ENCODE measurements at places on chromosomes 3 and 15.

DNA sequence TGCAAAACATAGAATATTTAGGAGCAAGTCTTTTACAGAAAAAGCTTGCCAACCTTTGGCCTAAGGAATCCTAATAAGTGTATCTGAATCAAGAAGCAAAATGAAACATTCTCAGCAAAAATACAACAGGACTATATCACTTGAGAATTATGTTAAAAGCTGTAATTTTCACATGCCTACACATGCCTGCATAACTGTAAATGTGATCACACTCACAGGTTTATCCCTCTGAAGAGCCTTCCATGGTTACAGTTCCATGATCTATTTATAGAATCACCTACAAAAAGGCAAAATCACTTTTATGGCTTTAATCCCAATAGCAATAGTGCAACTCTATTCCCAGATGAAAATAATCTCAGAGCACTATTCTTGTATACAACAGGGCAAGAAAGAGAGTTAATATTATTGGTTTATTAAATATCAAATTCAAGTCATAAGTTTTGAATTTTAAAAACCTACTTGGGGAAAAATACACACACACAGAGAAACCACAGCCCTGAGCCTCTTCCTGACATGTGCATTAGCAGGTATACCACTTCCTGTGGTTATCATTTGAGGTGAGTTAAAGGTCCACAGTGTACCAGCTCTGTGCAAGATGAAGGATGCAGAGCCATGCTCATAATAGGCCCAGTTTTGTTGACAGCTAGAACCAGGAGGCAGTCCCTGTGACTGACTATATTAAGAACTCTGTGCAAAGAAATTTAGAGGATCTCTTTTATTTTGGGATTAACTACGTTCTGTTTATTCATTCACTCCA lies 252.5 kb upstream of the TGFBR2 start:
- H3K4me1 ChIP-seq = peaks cover 37% of the 10 kb centered on the region
- DNase-seq = peak; percentile 40
- H3K27me3 ChIP-seq = no peaks in the 10 kb centered on the region
- H3K4me3 ChIP-seq = no peak overlapping the region
- H3K27ac ChIP-seq = no peak overlapping the region

GRCh38 chr3:101796077-101796680 lies 17.2 kb downstream of the NXPE3 start:
- DNase-seq = no peak
- H3K36me3 ChIP-seq = peaks cover 23% of the 10 kb centered on the region
- no peak overlapping the region for H3K4me3 ChIP-seq

DNA sequence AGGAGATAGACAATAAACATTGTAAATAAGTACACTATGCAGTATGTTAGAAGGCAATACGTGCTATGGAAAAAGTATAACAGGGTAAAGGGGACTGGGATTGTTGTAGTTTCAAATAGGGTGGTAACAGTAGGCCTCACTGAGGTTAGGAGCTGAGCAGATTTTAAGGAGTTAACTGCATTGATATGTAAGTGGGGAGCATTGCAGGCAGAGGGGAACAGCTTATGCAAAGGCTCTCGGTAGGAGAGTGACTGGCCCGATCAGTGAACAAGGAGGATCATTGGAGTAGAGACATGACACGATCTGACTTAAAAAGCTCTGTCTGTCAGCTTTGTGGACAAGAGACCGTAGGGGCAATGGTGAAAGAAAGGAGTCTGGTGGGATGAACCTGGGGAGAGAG lies 46.8 kb downstream of the PCCB start:
- DNase-seq = no peak
- peaks cover 16% of the 10 kb centered on the region for H3K36me3 ChIP-seq
- no peaks in the 10 kb centered on the region for H3K27me3 ChIP-seq
- H3K4me3 ChIP-seq = no peak overlapping the region
- H3K27ac ChIP-seq = no peak overlapping the region

- H3K27me3 ChIP-seq = no peaks in the 10 kb centered on the region
- no peaks in the 10 kb centered on the region for H3K4me1 ChIP-seq
- no peaks in the 10 kb centered on the region for H3K36me3 ChIP-seq
- H3K27ac ChIP-seq = no peak overlapping the region
Observed at GRCh38 chr3:63228677-63229076, 49.4 kb upstream of the SYNPR start.

DNA sequence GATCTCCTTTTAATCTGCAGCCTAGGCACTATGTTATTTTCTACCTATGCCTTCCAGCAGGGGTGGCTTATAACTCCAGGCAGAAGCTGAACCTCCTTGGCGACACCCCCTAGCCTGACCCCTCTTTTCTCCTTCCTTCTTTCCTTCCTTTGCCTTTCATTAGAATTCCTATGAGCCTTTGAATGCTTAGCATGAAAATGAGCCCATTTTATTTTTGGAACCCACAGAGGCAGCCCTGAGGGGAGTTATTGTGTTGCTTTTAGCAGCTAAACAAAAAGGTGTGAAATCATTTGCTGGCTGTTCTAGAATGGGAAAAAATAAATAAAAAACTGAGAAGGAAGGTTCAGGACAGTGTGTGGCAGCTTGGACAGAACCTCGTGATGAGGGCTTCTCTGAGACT lies 164.6 kb upstream of the ICE2 start:
- no peaks in the 10 kb centered on the region for H3K4me1 ChIP-seq
- H3K27ac ChIP-seq = no peak overlapping the region
- no peak overlapping the region for H3K4me3 ChIP-seq
- H3K27me3 ChIP-seq = no peaks in the 10 kb centered on the region

DNA sequence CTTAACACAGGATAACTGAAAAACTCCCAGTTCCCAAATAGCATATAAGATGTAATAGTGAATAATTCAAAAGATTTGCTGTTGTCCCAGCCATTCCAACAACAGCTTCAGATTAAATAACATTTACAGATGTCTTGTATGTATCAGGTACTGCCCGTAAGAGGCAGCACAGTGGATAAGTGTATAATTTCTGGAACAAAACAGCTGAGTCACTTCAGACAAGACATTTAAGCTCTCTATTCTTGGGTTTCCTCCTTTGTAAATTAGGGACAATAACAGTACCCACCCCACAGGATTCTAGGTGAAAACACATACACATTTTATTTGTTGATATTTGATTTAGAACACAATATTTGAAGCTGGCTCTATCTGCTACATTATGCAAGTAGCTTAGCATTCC lies 2.6 kb upstream of the WWTR1 start:
- H3K4me3 ChIP-seq = no peak overlapping the region
- H3K36me3 ChIP-seq = no peaks in the 10 kb centered on the region
- DNase-seq = no peak
- no peaks in the 10 kb centered on the region for H3K27me3 ChIP-seq
- H3K27ac ChIP-seq = no peak overlapping the region

DNA sequence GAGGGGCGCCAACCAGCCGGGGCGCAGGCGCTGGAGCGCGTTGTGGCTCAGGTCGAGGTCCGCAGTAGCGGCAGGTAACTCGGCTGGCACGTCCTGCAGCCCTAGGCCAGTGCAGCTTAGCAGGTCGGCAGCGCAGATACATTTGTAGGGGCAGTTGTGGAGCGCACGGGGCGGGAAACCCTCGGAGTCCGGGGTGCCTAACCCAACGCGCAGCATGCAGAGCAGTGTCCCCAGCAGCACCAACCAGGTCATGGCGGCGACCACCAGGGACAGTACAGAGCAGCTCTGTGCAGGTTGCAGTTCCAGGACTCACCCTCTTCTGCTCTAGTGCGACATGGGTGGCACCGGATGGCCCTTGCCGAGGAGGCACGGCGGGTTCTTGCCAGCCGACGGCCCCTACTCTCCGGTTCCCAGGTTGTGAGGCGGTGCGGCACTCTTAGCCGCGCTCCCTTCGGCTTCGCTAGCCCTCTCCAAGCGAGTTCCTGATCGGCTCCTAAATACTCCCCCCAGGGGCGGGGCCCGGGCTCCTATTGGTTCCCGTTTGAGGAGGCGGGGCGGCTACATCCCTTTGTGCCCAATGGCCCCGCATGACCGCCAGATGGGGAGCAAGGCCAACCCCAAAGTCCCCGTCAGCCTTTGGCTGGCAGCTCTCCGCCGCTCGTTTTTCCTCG lies at the start of gene AMIGO3:
TSS of gene AMIGO3 (minus strand) at position 471 of the 671 bp plus-strand sequence. CDS start at position 252, 219 bp downstream.
- H3K27ac ChIP-seq = peak within 1 kb of the TSS; percentile 66
- peak; percentile 82 for DNase-seq
- H3K36me3 ChIP-seq = peaks cover 17% of the 10 kb centered on the region
- peaks cover 18% of the 10 kb centered on the region for H3K4me1 ChIP-seq

GRCh38 chr3:14506626-14507304 lies 33.4 kb downstream of the GRIP2 start:
- no peaks in the 10 kb centered on the region for H3K36me3 ChIP-seq
- no peak overlapping the region for H3K4me3 ChIP-seq
- DNase-seq = no peak
- H3K27me3 ChIP-seq = no peaks in the 10 kb centered on the region
- H3K27ac ChIP-seq = no peak overlapping the region

DNA sequence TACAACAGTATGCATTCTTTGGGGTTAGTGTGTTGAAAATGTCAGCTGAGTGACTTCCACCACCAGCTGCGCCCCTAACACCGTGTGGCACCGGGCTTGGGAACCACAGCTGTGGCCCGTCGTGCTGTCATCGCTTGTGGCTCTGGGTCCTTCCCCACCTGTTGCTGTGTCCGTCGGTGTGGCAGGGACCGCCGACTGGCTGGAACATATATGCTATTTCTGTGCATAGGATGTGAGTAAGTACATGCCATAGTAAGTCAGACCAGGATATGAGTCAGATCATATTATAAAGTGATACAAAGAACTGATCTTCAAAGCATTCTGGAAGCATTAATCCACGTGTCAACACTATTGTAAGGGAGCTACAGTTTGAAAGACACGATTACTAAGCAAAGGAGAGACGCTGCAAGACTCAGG lies 31.9 kb downstream of the EHD4 start:
- H3K27ac ChIP-seq = peak overlapping the region; percentile 52
- H3K27me3 ChIP-seq = no peaks in the 10 kb centered on the region
- H3K4me3 ChIP-seq = no peak overlapping the region
- DNase-seq = no peak

DNA sequence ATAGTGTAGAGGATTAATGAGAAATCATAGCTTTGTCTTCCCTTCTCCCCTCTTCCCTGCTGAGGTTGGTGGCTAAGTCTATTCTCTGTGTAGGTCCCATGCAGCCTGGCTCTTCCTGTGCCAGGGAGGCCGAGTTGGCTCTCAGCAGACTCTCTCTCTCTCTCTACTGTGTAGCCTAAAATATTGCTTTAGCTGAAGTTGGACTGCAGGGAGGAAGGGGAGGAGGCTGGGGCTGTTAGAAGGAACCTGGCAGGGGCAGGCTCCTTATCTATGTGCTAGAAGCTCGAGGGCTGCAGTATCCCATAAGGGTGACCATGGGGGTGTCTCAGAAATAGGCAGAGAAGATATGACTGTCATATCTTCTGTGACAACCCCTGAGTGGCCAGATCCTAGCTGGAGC lies 160.8 kb downstream of the EPHB1 start:
- H3K4me3 ChIP-seq = no peak overlapping the region
- H3K27ac ChIP-seq = no peak overlapping the region
- H3K36me3 ChIP-seq = no peaks in the 10 kb centered on the region
- no peak for DNase-seq

GRCh38 chr3:56980798-56981390 lies 79.6 kb upstream of the SPATA12 start:
- DNase-seq = no peak
- H3K4me3 ChIP-seq = no peak overlapping the region
- H3K27ac ChIP-seq = no peak overlapping the region
- H3K36me3 ChIP-seq = no peaks in the 10 kb centered on the region
- H3K27me3 ChIP-seq = no peaks in the 10 kb centered on the region
- no peaks in the 10 kb centered on the region for H3K4me1 ChIP-seq

DNA sequence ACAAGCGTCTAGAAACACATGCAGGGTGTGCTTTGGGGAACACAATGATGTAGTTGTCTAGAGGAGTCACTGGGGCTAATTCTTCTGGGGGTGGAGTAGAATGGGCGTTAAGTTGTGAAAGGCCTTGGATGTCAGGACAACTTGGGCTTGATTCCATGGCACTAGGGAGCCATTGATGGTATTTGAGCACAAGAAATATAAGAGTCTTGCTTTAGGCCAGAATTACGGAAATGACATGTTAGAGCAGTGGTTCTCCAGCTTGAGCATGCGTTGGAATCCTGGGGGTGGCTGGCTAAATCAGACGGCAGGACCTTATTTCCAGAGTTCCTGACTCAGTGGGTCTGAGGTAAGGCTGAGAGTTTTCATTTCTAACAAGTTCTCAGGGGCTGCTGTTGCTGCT lies 29.2 kb upstream of the SMAD6 start:
- DNase-seq = no peak
- no peaks in the 10 kb centered on the region for H3K36me3 ChIP-seq
- H3K4me3 ChIP-seq = no peak overlapping the region
- no peak overlapping the region for H3K27ac ChIP-seq
- no peaks in the 10 kb centered on the region for H3K4me1 ChIP-seq

GRCh38 chr3:148079370-148079769 lies 618.3 kb upstream of the AGTR1 start:
- DNase-seq = no peak
- no peak overlapping the region for H3K27ac ChIP-seq
- no peaks in the 10 kb centered on the region for H3K27me3 ChIP-seq
- no peak overlapping the region for H3K4me3 ChIP-seq

DNA sequence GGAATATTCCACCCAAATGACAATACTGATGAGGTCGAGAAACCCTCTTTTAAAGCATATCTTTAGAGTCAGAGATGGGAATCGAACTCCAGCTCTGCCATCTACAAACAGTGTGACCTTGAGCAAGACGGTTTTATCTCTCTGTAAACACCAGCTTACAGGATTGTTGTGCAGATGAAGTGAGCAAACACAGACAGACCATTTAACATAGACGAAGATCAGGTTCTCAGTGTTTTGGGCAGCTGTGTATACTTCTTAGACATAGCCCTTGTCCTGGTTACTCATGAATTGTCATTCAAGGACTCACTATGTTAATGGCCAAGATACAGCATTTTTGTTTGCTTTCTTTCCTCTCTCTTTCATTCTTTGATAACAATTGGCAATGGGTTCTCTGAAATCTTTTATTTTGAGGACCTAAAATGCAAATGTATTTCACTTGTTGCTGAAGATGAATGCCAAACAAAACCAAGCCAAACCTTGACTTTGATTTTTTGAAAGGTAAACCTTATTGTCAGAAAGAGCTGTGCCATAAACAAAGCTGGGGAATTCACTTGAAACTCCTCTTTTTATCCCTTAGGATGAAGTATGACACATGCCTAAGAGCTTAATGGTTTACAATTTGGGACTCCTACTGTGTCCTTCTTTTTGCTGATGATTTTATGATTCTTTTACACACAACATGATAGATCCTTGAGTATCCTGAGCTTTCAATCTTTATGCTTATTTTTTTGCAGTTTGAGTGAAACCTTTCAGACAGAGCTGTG lies 250.0 kb upstream of the PDZRN3 start:
- H3K36me3 ChIP-seq = no peaks in the 10 kb centered on the region
- no peaks in the 10 kb centered on the region for H3K27me3 ChIP-seq
- DNase-seq = no peak
- H3K27ac ChIP-seq = no peak overlapping the region

Data from effector memory CD4-positive, alpha-beta T cell (primary cell).